ENCODE measurements at places on chromosomes 2 and 18. TPM values are rescaled to one million over a fixed set of nuclear protein-coding genes. Genes with fewer than 3 reads are reported as not detected.

- DNase-seq: no peak
Measured at GRCh38 chr2:118808429-118808809, 39.0 kb downstream of the EN1 start.

GRCh38 chr2:207528980-207529329 is 807 bp upstream of the CREB1 start:
- no peak for DNase-seq

DNA sequence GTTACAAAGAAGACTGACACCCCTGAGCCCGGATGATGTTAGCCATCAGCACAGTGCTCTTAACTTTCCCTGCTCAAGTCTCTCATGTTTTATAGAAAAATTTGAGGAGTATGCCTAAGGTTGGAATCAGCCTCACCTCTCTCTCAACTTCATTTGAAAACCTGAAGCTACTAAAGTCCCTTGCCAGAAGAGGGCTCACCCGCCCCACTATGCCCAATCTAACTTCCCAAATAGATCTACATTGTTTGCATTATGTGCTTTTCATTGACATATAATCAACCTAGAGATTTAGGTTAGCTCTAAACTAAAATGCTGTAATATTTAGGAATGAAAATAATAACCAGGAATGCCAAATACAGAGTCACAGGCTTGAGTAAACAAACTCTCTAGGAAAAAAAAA is 305.4 kb downstream of the NCKAP5 start:
- DNase-seq: no peak

DNA sequence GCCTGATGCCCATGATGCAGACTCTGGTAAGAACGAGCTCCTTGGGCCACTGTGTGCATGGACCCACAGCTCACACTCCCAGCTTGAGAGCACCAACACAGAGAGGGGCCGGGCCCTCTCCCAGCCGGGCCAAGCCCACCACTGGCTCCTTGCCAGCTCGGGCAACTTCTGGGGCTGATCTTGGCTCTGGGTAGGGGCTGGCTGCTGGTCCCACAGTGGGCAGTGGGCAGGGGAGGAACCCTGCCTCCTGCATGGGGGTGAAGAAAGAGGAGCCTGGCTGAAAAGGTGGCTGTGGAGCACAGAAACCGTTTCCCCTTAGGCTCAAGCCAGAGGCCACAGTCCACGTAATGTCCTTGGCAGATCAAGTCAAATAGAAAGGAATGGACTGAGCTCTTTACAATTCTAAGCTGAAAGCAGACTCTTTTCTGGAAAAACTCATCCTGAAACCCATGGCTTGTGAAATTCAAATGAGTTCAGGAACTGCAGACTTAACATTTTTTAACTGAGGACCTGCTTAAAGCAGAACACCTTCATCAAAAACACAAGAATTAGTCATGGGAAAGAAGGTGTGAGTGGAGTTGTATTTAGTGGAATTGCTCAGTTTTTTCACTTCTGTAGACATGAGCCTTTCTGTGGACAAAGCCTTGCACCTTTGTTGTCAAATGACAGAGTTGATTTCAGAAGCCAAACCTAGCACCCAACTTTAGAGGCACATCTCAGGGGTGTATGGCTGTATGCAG is 104.9 kb downstream of the STPG4 start:
- no peak for DNase-seq

ASB18 gene
- total RNA-seq: not detected

EVX2 gene
- total RNA-seq: not detected

DPYSL5 gene
- not detected for total RNA-seq

ERMN gene
- 4.6 TPM for total RNA-seq

HOXD4 gene
- total RNA-seq: 6.8 TPM

NBAS gene
- 51.3 TPM for total RNA-seq
